ENCODE measurements at places on chromosomes 4 and X.

DNA sequence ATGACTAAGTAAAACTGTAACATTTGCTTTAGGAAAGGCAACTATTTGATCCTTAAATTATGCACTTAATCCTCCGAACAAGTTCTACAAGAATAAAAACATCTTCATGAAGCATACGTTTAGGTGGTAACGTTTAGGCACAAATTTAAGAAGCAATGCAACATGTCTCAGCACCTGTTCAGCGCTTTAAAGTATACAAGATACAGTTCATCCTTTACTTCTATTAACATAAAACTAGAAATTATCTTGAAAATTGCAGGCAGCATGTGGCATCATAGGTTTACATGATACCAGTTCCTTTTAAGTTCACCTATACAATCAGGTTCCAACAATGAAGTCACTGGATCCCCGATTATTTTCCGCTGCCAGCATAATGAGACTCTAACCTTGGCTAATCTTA, 1.5 kb downstream of the PLA2G12A start:
- DNase-seq = no peak

GRCh38 chr4:150890246-150890645, 124.8 kb downstream of the LRBA start:
- DNase-seq = no peak

DNA sequence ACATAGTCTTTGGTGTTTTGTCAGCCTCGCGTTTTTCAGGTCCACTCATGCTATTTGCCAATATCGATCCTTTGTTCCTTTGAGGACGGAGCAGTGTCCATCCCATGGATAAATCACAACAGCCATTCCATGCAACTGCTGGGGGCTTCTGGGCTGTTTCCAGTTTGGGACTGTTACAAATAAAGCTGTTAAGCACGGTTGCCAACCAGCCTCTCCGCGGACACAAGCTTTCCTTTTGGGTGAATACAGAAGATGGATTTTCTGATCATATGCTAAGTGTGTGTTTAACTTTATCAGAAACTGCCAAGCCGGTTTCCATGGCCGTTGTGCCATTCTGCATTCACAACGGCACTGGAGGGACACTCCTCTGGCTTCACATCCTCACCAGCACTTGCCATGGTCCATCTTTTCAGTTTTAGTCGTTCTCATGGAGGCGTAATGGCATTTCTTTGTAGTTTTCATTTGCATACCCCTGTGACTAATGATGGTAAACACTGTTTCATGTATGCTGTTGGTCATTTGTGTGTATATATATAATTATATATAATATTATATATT, 67.8 kb downstream of the ABLIM2 start:
- no peak for DNase-seq

- DNase-seq = no peak
Measured at GRCh38 chr4:71752383-71753042, 31.4 kb downstream of the GC start.

DNA sequence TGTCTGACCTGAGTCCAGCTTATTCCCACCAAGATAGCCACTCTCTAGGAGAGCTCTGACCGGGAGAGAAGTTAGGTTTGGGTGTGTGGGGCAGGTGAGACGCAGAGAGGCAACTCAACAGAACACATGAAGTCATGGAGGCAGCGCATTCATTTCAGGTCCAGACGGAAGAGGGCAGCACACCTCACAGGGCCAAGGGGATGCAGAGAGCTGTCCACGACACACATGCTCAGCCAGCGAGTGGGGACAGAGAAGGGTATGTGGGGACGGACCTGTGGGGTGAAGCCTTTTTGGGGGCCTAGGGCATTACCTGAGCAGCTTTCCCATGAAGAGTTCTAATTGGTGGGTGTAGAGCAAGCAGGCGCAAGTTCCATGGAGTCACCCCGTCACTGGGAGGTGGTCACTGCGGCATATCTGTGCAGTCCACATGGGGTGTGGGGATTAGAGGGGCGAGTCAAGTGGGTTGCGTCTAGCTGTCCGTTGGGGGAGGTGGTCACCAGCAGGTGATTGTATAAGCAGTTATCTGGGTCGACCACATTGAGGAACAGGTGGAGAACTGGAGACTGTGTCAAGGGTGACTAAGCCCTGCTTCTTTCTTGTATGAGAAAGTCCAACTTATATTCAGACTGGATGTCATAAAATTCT, 24.3 kb upstream of the UXT start:
- no peak for DNase-seq

All from SK-N-MC (cell line).